ENCODE measurements at places on chromosomes 7 and 10.

DNA sequence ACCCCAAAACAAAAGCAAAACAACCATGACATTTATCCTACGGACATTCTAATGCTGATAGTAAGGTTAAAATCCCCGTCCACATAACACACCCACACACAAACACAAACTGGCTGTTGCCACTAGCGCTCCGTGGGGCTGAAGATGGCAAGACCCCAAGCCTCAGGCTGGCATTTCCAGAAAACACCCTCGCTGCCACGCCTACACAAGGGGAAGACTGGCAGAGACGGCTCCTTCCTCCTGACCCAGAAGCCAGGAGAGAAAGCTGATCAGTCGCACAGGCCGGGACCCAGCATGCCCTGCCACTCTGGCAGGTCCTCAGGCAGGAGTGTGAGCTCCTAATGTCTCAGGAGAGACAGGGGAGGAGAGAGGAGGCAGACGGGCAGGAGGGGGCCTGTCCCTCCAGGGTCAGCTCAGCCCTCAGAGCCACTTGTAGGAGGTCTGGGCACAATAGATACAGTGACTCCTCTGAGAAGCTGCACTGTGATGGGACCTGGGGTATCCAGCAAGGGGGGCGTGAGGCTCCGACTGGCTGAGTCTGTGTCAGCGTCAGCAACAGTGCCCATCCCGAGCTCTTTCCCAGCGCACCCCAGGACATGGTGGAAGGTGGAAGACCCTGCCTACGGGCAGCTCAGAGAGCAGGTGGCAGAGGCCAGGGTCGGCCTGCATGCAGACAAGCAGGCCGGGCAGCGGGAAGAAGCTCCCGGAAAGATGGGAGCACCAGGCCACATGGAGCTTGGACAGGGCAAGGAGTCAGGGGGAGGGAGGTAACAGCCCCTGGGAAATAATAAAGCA, 326.9 kb downstream of the PTPRN2 start:
- DNase-seq = no peak

- DNase-seq = no peak
Observed at GRCh38 chr7:81170291-81170690, 251.4 kb upstream of the SEMA3C start.

DNA sequence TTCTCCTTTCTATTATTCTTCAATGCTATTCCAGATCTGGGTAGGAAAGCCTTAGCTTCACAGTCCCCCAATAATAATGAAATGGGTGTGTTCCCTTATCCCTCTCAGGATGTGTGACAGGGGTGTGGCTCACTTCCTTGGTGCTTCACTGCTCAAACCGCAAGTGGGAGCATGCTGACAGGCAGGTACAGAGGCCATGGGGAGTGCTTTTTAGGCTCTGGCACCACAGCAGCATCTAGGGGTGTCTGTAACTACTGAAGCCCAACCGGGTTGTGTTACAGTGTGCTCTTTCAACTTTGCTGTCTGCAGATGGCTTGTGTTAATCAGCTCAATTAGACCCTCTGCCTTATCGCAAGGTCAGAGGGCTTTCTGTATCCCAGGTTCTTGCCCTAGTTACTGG, 79.4 kb upstream of the CYP2C9 start:
- no peak for DNase-seq

DNA sequence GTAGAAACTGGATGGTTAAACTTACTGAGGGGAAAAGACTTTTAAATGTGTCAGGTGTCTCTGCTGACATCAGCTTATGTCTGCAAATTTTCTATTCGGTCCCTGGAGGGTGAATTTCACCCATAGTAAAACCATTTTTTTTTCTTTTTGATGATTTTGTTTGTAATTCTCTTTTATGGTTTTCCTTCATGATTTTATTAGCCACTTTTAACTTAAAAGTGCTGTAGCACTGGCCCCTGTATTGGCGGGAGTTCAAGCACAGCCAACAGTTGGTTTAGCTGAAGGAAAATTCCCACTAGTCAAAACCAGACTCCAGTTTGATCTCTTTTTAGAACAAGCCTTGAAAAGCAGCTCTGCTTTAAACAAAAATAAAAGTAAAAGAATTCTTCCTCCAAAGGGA, 5.0 kb upstream of the ITGA8 start:
- DNase-seq = no peak

DNA sequence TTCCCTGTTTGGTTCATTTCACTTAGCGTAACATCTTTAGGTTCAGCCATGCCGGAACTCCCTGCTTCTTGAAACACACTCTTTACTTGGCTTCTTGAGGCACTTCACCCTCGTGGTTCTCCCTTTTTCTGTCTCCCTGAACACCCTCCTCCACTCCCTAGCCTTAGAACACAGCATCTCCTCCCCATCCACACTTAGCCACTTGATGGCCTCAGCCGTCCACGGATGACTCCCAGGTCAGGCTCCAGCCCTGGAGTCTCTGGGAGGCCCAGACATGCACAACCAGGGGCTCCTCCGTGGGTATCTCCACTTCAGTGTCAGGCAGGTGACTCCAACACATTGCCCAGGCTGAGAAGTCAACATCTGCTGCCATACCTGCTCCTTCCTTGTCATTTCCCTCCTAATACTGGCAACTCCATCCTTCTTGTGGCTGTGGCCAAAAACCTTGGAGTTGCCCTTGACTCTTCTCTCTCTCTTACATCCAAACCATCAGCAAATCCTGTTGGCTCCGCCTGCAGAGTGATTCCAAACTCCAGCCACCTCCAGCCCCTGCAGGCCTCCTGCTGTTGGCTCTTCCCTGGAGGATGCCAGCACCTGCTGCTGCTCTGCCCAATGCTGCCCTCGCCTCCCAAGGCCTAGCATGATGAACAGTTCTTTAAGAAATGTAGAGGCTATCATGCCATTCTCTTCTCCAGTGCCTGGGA, 8.4 kb upstream of the INMT start:
- no peak for DNase-seq

- no peak for DNase-seq
Observed at GRCh38 chr7:99629643-99630042, 12.9 kb downstream of the ZSCAN25 start.

- DNase-seq = no peak
Observed at GRCh38 chr7:72503644-72504043, 91.5 kb upstream of the CALN1 start.

DNA sequence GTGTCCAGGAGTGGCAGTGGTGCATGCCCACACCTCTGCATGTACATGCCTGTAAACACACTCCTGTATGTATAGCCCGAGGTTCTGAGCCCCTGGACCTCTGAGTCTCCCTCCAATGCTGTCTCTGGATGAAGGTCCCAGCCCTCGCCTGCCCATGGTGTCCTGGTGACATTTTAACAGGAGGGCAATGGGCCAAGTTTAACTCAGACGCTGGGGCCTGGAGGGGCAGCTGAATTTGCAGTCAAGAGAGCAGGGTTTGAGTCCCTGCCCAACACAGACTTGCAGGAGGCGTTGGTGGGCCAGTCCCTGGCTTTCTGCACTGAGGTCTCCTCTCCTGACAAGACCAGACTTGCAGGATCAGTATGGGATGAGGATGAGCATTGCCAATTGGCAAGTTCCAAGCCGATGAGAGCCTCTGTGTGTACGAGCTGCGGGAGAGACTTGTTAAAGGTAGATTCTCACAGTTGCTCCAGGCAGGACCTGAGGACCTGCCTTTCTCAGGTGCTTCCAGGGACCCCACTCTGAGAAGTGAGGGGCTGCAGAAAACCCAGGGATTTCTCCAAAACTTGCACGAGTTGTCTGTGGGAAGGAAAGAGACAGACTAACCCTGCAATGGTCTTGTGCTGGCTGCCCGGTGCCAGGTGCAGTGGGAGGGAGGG, 141.9 kb downstream of the ELFN1 start:
- no peak for DNase-seq

- no peak for DNase-seq
Observed at GRCh38 chr10:119428789-119429188, 113.7 kb downstream of the RGS10 start.

DNA sequence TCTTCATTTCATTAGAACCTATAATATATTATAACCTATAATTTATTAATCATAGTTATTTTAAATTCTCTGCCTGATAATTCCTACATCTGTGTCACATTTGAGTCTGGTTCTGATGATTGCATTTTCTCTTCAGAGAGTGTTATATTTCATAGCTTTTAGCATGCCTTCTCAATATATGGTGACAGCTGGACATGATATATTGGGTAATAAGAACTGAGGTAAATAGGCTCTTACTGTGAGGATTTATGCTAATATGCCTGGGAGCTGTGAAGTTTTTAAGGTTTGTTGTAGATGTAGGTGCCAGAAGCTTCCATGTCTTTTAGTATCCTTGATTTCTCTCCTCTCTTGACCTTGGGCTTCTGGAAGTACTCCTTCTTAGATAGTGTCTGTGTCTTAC, 325.9 kb upstream of the SEMA3D start:
- DNase-seq = no peak

- peak; percentile 38 for DNase-seq
Observed at GRCh38 chr7:7861211-7861633, 107.4 kb upstream of the GLCCI1 start.

DNA sequence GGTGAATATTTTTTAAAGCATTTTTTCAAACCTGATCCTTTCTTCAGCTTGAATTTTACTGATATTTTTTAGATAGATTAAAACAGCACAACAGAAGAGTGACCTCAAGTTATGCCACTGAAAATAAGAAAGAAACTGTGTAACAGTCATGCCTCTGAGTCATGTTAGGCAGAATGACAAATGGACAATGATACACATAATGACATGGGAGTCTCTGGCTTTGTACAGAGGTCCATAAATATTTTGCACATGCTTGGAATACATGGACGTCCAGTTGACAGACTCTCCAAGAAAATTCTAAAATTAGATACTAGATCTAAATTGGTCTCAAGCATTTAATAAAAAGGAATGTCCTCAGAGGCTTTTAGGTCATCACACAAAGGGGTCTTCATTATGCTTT, 21.9 kb upstream of the SEMA3A start:
- no peak for DNase-seq

DNA sequence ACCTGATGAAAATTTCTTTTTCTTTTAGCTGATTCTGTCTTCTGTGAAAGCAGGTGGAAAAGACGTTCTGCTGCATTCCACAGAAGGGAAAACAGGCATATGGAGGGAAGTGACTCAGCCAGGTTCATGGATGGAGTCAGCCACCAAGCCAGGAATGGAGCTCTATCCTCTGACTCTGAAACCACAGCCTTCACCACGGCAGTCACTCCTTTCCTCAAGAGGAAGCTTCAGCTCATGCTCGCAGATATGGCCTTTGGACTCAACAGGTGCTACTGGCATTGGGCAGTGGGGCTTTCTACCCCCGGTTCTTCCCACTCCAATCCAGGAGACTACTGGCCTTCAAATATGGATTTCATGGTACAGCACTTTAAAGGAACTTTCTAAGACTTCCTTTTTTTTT, 11.5 kb upstream of the PLAU start:
- no peak for DNase-seq

GRCh38 chr7:38394660-38395059, 121.2 kb upstream of the TARP start:
- DNase-seq = no peak

DNA sequence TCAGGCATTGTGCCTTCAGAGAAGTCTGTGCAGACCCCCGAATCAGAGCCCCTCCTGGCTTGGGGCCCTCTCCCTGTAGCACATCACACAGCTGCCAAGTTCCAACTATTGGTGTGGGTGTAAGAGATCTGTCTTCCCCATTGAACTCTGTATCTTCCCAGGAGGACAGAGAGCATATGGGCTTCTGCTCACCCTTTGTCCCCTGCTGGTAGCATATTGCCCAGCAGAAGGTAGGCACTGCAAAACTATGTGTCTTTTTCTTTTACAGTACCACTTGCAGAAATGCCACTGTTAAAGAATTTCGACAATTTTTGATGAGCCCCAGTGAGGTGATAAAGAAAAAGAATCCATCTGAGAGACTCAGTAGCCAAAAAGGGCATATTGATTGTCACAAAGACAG, 59.6 kb downstream of the NPY start:
- no peak for DNase-seq

GRCh38 chr7:129437190-129437589, 3.0 kb downstream of the STRIP2 start:
- DNase-seq = no peak

GRCh38 chr7:28548416-28548815, 136.1 kb downstream of the CREB5 start:
- DNase-seq = no peak

DNA sequence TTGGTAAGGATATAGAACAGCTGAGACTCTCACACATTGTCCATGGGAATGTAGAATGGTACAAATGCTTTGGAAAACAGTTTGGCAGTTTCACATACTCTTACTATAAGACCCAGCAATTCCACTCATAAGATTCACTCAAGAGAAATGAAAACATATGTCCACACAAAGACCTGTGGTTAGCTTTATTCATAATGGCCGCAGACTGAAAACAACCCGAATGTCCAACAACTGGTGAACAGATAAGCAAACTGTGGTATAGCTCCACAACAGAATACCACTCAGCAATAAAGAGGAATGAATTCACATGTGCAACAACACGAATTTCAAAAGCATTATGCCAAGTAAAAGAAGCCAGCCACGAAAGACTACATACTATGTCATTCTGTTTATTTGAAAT, 33.5 kb upstream of the CUL1 start:
- DNase-seq = no peak

DNA sequence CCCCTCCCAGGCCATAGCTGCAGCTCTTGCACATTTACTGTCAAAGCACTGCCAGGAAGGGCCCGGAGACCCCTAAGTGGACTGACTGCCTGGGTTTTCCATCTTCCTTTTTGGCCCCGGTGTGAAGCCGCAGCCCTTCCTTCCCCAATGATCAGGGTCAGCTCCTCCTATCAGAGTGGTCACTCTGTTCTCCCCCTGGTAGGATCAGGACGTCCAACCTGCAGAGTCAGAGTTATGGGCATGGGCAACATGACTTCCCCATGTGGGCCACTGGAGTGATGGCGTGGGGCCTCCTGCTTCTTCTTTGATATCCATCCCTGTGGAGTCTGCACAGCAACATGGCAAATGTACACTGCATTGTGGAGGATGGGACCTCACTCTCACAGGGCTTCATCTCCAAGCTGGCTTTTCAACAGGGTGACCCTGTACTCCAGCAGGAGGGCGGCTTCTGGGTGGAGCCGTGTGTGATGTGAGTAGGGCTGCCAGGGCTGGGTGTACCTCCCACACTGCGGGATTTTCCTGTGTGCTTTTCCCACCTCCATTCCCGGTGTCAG, 6.4 kb upstream of the RAMP3 start:
- no peak for DNase-seq

DNA sequence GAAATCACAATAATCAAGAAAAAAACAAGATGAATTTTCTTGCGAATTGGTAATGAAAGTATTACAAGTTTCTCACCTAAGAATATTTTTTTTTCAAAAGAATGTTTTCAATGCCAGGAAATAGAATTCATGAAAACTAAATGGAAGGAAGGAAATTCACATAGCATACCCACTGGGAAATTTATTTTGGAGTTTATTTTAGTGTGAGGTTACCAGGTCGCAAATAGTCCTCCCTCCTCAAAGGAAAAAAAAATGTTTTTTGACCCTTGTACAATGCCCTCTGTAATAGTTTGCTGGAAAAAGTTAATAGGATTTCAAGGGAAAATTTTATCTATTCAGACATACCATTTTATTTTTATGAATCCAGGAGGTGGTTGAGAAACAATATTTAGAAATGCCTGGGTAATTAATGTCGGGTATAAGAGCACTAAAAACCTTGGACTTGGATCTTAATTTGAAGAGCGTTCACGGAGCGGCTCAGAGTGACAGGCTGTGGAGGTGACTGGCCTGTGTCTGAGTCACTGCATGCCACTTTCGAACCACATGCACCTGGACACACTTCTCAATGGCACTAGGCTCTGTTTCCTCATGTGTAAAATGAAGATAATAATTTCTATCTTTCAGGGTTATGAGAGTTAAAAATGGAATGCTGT, 28.2 kb downstream of the CUBN start:
- no peak for DNase-seq
